ENCODE measurements at places on chromosomes 5 and 9. TPM values are rescaled to one million over a fixed set of nuclear protein-coding genes. Genes with fewer than 3 reads are reported as not detected.

Gene COL15A1
- 1.2 TPM for total RNA-seq

Gene LAMC3
- 2.4 TPM for total RNA-seq

Gene TEX48
- total RNA-seq, result not detected

Gene HEMGN
- not detected for total RNA-seq

Gene TXNDC8
- not detected for total RNA-seq

Gene GABRA1
- not detected for total RNA-seq

Gene ADAMTSL1
- total RNA-seq, result 67.7 TPM

Gene FAM221B
- not detected for total RNA-seq

Gene PALM2AKAP2
- total RNA-seq, result 0.56 TPM

Gene BRINP1
- total RNA-seq, result not detected

Gene SARDH
- not detected for total RNA-seq

Gene CSF1R
- not detected for total RNA-seq

- no peak for DNase-seq
Observed at GRCh38 chr9:113465599-113466140, 2.1 kb downstream of the RGS3 start.

- no peak for DNase-seq
Observed at GRCh38 chr9:135810806-135811575, 96.4 kb downstream of the CAMSAP1 start.

DNA sequence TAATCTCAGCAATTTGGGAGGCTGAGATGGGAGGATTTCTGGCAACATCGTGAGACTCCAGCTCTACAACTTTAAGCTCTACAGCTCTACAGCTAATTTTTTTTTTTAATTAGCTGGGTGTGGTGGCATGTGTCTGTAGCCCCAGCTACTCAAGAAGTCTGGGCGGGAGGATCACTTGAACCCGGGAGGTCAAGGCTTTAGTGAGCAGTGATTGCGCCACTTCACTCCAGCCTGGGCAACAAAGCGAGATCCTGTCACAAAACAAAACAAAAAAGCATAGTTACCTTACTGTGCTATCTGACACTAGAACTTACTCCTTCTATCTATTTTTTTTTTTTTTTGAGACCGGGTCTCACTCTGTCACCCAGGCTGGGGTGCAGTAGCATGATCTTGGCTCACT, 6.3 kb upstream of the WDR38 start:
- DNase-seq, result no peak

- no peak for DNase-seq
Observed at GRCh38 chr5:123855609-123856008, 343.6 kb downstream of the CSNK1G3 start.

GRCh38 chr5:95035891-95036685, 248.8 kb downstream of the MCTP1 start:
- DNase-seq, result no peak

- DNase-seq, result no peak
Observed at GRCh38 chr5:156147944-156148285, 179.0 kb upstream of the SGCD start.

DNA sequence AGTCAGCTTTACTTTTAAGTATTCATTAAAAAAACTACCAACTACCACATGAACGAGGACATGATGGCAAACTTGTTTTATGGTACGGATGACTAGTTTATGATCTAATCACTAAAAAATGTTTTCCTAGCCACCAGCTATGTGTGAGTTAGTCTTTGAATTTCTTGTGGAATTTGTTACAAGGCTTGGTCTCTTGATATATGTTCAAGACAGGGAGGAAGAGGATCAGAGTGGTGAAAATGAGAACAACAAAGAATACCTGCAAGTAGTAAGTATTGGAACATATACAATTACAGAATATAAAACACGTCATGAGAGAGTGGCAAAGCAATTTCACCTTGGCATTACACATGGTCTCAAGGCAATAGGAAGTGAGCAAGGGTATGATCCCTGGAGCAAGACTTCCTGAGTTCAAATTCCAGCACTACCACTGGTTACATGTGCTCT, 548.6 kb upstream of the TLE4 start:
- DNase-seq, result no peak

- DNase-seq, result no peak
Observed at GRCh38 chr9:7608261-7608660, 191.3 kb downstream of the DMAC1 start.

GRCh38 chr5:134552301-134552700, 26.8 kb downstream of the JADE2 start:
- peak; percentile 96 for DNase-seq

DNA sequence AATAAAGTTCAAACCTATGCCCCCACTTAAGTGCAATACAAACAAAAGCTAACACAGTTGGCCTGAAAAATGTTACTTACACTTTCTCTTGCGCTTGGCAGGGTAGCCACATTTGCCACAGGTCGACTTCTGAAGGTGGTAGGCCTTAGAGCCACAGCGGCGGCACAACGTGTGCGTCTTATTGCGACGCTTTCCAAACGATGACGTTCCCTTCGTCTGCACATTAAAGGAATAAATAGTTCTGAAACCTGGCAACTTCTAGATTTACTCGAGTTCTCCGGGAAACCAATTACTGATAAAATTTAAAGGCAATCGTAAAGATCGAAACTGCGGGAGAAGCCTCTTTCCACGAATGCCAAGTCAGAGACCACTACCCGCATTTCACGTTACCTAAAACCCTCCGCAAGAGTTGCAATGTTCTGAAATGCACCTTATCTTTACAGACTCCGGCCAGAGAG, 602 bp downstream of the RPL37 start:
- DNase-seq, result peak; percentile 24

GRCh38 chr5:3642231-3642630, 46.6 kb downstream of the IRX1 start:
- DNase-seq, result no peak

DNA sequence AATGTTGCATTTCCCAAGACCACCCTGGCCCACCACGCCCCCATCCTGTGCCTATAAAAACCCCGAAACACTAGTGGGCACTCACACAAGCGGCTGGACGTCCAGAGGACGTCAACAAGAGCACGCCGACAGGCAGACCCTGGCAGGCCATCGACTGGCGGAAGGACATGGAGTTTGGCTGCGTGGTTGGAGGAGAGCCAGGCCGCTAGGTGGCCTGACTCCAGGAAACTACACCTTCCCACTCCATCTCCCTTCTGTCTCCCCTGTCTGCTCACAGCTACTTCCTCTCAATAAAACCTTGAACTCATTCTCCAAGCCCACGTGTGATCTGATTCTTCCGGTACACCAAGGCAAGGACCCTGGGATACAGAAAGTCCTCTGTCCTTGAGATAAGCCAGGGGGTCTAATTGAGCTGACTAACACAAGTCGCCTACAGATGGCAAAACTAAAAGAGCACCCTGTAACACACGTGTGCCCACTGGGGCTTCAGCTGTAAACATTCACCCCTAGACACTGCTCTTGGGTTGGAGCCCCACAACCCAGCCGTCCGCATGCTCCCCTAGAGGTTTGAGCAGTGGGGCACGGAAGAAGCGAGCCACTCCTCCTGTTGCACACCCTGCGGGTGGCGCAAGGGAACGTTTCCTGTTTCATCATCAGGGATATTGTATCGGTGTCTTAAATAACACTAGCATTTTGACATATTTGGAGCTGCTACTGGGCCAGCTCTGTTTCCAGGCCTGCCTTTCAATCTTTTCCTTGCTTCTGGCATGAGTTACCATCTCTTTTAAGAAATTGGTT, 54.5 kb upstream of the TAF11L2 start:
- no peak for DNase-seq

GRCh38 chr5:78626009-78626571, 22.5 kb downstream of the LHFPL2 start:
- DNase-seq, result no peak

DNA sequence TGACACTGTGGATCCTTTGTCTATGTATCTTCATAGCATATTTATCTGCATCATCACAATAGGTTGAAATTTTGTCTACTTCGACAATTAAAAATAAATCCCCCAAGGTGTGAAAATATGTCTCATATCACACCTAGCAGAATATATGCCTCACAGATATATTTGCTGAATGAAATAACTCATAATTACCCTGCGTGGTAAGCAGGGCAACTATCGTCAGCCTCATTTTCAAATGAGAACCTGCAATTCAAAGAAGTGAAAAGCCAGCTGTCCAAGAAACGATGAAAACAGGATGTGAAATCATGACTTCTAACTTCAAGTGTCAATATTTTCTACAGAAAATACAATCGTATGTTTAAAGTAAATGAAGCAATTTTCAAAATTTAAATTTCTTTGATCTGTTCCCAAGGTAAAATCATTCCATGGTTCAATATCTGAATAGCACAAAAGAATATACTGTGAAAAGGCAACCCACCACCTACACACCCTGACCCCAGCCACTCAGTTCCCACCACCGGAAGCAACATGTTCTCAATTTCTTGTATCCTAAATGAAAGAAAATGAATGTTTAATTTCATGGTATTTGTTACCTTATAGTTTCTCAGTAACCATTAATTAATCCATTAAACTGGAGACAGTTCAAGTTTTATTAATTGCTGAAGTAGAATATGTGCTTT, 57.1 kb downstream of the TBCA start:
- DNase-seq, result no peak

DNA sequence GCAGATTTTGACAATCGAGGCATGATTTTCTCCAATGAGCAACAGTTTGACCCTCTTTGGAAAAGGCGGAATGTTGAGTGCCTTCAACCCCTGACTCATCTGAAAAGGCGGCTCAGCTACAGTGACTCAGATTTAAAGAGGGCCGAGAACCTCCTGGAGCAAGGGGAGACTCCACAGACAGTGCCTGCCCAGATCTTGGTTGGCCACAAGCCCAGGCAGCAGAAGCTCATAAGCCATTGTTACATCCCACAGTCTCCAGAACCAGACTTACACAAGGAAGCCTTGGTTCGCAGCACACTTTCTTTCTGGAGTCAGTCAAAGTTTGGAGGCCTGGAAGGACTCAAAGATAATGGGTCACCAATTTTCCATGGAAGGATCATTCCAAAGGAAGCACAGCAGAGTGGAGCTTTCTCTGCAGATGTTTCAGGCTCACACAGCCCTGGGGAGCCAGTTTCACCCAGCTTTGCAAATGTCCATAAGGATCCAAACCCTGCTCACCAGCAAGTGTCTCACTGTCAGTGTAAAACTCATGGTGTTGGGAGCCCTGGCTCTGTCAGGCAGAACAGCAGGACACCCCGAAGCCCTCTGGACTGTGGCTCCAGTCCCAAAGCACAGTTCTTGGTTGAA, 13.6 kb downstream of the PTPDC1 start:
- DNase-seq, result peak; percentile 97

- DNase-seq, result no peak
Observed at GRCh38 chr9:136792321-136793085, 1.4 kb downstream of the TMEM141 start.

DNA sequence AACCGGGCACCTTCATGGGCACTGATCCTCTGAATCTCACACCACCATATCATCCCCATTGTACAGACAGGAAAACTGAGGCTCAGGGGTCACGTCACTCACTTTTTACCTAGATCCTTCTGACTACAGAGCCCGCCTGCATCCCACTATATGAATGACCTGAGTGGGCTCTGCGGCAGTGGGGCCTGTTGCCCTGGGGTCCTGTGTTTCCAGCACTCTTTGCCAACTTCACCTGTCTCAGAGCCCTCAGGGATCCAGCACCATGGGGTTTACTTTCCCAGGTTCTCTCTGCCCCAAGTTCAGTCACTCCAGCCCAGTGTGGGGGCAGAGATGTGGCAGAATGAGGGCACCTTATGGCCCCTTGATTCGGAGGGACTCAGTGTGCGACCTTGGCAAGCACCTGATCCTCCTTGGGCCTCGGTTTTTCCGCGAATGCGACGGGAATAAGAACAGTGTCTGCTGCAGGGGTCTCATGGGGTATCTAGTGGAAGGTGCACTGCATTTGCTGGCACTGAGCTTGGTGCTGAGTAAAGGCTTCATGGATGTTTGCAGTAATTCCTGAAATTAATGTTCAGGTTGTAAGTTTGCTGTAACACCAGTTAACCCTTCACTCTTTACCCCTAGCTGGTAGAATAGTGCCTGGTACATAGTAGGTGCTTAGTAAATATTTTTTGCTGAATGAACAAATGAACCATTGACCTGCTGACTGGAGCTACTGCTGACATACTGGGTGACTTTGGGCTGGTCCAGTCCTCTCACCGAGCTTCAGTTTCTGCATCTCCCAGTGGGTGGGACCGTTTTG, 47.1 kb upstream of the BOD1 start:
- no peak for DNase-seq

- no peak for DNase-seq
Observed at GRCh38 chr5:11329679-11330078, 568.6 kb upstream of the DAP start.

- DNase-seq, result no peak
Observed at GRCh38 chr5:90446961-90447360, 27.6 kb downstream of the MBLAC2 start.

GRCh38 chr9:7782400-7783120, 17.0 kb downstream of the DMAC1 start:
- no peak for DNase-seq

GRCh38 chr5:177376107-177376506, 8.1 kb upstream of the SLC34A1 start:
- DNase-seq, result no peak

DNA sequence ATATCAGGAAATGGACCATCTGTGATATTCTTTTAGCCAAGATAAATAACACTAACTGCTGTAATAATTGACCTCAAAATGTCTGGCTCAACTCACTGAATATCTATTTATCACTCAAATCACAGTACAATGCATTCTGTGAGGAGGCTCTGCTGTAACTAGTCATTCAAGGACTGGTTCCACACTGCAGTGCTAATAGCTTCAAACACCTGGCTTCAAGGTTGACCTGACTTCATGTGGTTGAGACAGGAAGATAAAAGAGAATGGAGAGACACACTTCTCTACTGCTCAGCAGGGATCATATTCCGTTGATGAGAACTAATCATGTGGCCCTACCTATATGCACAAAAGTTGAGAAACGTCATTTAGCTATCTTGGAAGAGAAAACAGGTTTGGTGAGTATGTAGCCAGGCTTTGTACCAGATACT, 3.4 kb upstream of the RHOBTB3 start:
- no peak for DNase-seq

DNA sequence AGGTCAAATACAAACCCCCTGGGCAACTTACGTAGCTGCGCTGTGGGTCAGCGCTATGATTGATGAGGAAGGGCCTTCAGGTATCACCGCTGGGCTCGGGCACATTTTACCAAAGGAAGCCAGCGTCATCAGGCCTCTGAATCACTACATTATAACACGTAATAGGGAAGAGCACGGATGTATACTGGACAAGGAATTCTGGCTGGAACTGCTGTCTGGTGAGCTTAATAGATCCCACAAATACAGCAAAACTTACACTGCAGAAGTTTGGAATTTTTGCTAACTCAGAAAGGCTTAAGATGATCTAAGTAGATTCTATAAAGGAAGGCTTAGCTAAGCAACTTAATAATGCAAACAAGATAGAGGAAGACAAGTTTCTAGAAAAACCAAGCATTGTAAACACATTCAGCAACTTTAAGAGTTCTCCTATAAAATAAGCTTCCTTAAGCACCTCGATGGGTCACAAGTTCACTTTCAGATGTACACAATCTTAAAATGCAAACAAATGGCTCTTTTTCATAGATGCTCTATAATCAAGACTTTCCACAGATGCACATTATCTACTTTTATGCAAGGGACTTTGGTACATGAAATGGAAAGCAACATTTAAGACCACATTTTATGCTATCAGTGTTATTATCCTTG, 360.1 kb upstream of the PANK3 start:
- DNase-seq, result no peak

All from MG63 (cell line).